Cerebellar nuclear complex (tissue), 1 donor: ENCODE measurements at places on chromosomes 1 and 21.

- no peak for DNase-seq
Measured at GRCh38 chr1:91527781-91528180, 27.1 kb downstream of the CDC7 start.

GRCh38 chr1:226482975-226483700 is 65.4 kb upstream of the STUM start:
- no peak for DNase-seq

GRCh38 chr1:8712413-8713231 is 104.8 kb downstream of the RERE start:
- no peak for DNase-seq

DNA sequence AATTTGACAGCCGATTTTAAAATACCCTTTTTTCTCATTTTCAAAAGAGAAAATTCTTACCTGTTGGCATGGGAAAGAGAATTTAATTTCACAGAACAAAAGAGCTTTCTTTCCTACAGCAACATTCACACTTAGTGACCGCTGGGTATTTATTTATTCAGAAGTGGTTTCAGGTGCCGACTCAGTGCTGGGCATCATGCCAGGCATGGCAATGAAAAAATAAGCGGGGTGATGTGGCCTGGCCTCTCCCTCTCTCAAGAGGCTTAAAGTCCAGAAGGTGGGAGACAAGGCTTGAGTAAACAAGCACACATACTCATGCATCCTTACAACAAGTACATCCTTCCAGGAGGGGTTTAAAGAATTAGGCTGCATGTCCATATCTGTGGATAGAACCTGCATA is 4.1 kb upstream of the PCP4 start:
- DNase-seq = no peak

DNA sequence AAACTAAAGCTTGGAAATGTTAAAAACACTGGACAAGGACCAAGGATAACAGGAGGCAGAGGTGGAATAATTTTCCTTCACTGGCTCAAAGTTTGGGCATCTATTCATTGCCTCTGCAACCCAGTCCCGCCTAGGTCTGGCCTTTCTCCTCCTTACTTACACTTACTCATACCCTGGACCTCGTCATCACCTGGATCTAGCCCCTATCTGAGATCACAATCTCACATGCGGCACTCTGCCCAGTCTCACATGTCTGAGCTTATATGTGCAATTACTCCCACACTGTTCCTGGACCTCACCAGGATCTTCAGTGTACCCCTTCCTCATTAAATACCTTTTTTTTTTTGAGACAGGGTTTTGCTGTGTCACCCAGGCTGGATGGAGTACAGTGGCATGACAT is 37.6 kb downstream of the NVL start:
- DNase-seq = no peak

- DNase-seq = no peak
Measured at GRCh38 chr1:202658769-202659168, 51.5 kb downstream of the SYT2 start.

DNA sequence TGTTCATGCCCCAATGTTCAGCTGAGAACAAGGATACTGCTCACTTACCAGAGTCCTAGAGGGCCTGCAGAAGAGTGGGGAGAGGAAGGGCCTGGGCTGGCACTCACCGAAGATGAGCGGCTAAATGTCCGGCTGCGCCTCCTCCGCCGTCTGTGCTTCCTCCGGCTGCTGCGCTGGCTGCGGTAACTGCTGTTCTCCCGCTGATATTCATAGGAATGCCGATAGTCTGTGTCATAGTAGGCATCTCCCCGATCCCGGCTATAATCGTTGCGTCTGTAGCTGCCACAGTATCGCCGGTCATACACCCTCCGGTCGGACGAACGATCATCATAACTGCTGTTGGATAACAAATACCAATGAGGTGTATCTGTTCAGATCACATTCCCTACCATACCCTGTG is 3.9 kb downstream of the CLK2 start:
- DNase-seq = no peak

GRCh38 chr1:51636764-51637522 is 20.1 kb downstream of the OSBPL9 start:
- no peak for DNase-seq

DNA sequence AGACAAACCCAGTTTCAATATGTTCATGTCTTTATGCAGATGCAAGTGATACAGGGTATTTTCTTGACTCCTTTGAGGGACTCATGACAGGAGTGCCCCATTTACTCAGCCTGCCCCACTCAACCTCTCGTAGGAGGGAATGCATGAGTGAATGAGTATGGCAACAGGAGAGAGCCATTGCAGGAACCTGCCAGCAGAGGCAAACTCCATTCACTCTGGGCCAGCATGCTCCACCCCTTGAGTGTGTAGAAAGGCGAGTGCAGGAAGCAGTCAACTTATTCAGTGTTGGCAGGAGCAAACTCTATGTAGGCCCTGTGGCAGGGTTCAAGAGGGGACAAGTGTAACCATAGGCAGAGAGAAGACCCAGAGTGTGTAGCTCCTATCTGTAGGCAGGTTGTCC is 1526.3 kb downstream of the PLA2G4A start:
- no peak for DNase-seq

DNA sequence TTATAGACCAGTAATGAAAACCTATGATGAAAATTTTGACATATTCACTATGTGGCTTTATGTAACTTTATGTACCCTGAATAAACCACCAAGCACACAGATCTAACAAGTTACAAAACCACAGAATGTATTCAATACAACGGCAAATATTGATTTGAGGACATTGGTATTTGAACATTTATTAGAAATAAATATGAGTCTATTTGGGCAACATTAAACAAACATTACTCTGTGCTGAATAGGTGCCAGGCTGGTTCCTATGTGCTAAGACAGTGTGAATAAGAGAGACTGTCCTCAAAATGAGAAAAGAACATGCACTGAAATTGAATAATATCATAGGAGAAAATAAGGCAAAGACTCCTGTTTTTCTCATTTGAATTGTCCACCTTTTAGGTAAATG is 1341.2 kb downstream of the PLA2G4A start:
- DNase-seq = no peak

GRCh38 chr1:88800382-88801051 is 90.8 kb downstream of the GTF2B start:
- DNase-seq = no peak

DNA sequence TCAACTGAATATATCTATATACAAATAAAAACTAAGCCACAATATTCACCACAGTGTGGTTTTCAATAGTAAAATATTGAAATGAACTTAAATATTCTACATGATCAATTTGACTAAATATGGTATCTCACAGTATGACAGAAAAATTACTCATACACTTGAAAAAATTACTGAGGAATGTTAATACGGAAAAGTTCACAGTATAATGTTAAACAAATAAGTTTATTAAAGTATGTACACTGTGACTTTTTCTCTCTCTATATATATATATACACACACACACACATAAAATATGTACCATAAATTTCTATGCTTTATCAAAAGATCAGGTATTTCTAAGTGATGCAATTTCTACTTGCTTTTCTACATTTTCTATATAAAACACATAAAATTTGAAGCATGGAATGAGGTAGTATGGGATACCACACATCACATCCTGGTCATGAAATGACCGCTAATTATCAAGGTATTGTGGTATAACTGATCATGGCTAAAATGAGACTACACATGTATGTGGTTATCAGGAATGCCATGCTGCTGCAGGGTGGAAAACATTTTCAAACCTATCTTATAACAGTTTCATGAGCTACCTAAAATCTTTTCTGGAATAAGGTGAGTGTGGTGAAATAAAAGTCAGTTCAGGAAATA is 102.3 kb downstream of the CDC42BPA start:
- DNase-seq = no peak

- DNase-seq = no peak
Measured at GRCh38 chr21:44294391-44295162, 5.3 kb upstream of the PFKL start.

DNA sequence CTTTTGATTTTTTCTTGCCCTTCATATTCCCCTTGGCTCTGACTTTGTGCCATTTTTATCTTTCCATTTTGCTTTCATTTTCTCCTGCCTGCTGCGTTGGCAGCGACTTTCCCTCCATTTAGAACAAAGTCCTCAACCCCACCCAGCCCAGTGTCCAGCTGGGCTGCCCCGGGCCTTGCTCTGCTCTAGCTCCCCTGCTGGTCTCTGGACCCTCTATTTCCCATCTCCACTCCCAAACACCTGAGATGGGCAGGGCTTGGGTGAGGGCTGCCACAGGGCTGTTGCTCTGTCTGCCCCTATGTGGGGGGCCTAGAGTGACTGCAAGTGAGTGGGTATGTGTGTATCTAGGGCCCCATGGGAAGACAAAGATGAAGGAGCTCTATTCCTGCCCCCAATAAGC is 7.3 kb upstream of the ADAM15 start:
- DNase-seq = no peak

DNA sequence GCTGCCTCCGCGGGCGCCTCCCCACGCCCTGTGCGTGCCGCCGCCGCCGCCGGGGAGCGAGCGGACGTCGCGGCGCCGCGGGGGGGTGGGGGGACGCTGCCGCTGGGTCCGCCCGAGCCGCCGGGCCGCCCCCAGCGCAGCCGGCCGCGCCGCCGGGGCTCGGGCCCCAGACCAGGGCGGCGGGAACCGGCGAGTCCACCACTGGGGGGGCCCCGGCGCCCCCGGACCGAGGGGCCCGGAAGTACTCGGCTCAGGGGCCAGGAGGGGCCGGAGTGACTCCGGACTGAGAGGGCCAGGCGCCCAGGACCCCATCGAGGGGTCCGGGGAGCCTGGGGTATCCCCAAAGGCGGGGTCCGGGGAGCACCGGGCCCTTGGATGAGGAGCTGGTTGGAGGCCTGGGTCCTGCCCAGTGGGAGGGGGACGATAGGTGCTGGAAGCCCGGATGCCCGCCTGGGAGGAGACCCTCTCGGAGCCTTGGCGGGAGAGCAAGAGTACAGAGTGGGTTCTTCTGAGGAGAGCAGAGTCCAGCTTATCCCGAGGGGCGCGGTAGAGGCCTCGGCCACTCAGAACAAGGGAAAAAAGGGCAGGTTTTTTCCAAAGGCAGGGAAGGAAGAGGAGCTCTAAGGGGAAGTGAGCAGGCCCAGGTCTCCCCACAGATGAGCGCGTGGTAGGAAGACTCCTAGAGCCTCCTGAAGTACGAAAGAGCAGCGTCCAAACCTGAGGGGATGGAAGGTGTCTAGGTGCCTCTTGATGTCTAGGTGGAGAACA is 556 bp downstream of the GMEB1 start:
- no peak for DNase-seq

GRCh38 chr1:165169028-165169427 is 187.5 kb downstream of the LMX1A start:
- DNase-seq = no peak

DNA sequence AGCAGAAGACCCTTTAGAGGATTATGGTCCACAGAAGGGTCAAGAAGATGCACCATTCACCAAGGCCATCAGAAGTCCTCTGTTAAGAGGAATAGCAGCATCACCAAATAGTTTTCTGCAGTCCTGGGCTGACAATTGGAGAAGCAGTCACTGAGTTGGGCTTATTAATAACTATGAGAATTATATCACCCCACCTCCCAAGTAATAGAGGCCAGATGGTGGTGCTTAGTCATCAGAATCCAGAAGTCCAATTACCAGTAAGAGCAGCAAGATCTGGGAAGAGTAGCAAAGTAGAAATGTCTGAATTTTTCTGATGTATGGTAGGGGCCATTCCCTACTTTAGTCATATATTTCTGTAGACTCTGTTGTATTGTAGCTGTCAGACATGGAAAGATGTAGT is 6.1 kb upstream of the PSMA5 start:
- DNase-seq = no peak

DNA sequence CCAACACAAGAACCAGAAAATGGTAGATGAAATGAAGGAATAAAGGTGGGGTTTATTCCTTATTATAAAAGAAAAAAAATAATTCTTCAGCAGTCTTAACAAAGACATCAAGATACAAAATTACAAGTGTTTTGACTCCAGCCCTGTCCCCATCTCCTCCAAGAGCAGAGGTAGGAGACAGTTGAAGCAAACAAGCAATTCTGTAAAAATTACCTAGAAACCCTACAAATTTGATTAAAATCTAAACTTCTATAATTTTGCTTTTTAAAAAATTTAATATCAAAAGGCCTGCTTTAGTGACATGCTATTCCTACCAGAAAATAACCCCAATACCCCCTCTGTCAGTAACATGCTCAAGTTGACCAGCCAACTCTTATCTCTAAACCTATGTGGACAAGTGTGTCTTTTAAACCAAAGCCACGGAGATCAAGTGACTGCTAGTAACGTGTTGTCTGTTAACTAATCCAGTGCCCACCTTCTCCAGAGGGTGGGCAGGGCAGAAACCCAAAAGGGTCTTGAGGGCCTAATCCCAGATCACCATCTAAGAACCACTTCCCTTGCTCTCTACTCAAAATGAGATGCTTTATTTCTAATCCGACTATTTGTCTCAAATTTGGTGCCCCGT is 8.4 kb downstream of the GLUL start:
- DNase-seq = no peak

DNA sequence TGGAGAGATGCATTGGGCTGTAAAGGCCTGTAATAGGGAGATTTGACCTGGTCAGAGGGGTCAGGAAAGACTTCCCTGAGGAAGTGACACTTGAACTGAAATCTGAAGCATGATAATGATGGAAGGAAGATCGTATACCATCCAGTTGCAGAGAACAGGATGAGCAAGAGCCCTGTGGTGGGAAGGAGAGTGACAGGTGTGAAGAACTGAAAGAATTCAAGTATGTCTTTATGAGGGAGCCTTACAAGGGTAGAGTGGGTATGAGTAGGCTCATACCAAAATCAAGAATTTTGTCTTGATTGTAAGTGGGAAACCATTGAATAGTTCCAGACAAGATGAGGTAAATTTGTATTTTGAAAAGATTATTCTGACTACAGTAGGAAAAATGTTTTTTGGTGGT is 129.4 kb downstream of the RASAL2 start:
- no peak for DNase-seq

DNA sequence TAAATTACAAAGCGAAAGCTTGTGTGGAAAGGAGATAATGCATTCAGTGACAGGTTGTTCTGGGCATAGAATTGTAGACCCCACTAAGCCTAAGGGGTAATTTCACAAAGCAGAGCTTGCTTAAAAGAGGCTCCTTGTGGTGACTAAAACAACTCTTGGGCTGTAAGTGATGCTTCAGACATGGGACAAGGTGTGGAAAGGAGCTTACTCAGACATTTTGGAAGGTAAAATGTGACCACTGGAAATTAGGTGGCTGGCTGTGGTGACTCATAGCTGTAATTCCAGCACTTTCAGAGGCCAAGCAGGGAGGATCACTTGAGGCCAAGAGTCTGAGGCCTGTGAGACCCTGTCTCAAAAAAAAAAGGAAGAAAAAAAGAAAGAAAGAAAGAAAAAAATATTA is 51.1 kb upstream of the LRRC8C start:
- DNase-seq = no peak

- peak; percentile 4 for DNase-seq
Measured at GRCh38 chr21:37380349-37381323, 14.1 kb downstream of the DYRK1A start.
